HepG2 (cell line): ENCODE measurements at places on chromosomes 11 and 22. TPM values are rescaled to one million over a fixed set of nuclear protein-coding genes. Genes with fewer than 3 reads are reported as not detected.

CCDC87 gene
- 0.17 and 0.42 TPM in 2 replicates for total RNA-seq

CD248 gene
- total RNA-seq = 0.20 and 0.35 TPM in 2 replicates

CHST1 gene
- not detected in 2 replicates for total RNA-seq

LBHD1 gene
- total RNA-seq = 1.4 and 3.7 TPM in 2 replicates

ISX gene
- 1.8 and 3.0 TPM in 2 replicates for total RNA-seq

TRIM48 gene
- total RNA-seq = not detected in 2 replicates

MS4A6E gene
- total RNA-seq = not detected in 2 replicates

- no peak for DNase-seq
- no peak overlapping the region for H3K27ac ChIP-seq
- no peaks in the 10 kb centered on the region for H3K27me3 ChIP-seq
- H3K36me3 ChIP-seq = peaks cover 2% of the 10 kb centered on the region
- no peak overlapping the region for H3K4me3 ChIP-seq
Measured at GRCh38 chr22:23683545-23683944, 7.3 kb upstream of the RGL4 start.

DNA sequence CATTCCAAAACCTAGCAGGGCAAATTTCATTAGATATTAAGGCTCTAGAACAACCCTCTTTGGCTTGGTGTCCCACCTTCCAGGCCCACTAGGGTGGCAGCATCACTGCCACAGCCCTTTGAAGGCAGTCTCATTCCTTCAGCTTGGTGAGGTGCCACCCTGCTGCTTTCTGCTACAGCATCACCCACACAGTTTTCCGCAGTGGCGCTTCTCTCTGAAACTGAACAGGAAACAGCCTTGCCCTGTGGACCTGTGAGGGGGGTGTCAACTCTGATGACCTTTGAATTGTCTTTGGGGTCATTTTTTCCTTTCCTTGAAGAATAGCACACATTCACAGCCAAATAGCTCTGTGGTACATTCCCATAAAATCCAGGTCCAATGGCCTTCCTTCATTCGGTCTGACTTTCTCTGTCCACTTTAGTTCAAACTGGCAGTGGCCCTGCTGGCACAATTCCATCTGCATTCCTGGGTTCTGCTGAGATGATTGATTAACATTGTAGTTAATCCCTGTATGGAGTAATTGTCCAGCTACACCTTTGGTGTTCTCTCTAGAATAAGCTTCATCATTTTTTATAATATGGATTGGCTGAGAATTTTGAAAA lies 251.9 kb upstream of the FAT3 start:
- no peaks in the 10 kb centered on the region for H3K27me3 ChIP-seq
- no peaks in the 10 kb centered on the region for H3K4me1 ChIP-seq
- no peaks in the 10 kb centered on the region for H3K36me3 ChIP-seq
- H3K4me3 ChIP-seq = no peak overlapping the region

- H3K36me3 ChIP-seq = peaks cover 8% of the 10 kb centered on the region; the same call in 2 of the 3 replicates
- H3K4me1 ChIP-seq = peaks cover 15% of the 10 kb centered on the region
- H3K4me3 ChIP-seq = no peak overlapping the region
- DNase-seq = peak; percentile 17
Measured at GRCh38 chr11:78251083-78251775, 62.5 kb downstream of the USP35 start.

DNA sequence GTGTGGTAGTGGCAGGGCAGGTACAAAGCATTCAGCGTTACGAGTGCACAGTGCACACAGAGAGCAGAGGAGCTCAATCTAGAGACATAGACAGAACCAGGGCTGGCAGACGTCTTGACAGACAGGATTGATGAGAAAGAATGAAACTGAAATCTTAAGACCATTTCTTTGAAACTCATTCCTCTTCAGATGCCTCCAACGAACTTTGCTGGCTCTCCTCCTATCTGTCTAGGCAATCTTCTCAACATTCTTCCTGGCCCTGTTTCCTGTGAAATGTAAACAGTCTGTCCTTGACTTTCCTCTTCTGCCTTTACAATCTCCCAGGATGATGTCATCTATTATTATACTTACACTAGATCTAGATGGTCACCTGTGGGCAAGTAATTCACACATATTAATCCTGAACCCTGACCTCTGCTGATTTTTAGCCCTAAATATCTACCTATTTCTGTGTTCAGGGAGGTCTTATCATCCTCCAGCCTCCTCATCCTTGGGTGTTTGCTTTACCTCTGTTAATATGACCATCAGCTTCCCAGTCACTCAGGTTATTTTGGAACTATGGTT lies 119.5 kb downstream of the ENTHD1 start:
- no peaks in the 10 kb centered on the region for H3K27me3 ChIP-seq
- no peak overlapping the region for H3K27ac ChIP-seq
- H3K36me3 ChIP-seq = no peaks in the 10 kb centered on the region
- no peak for DNase-seq
- no peaks in the 10 kb centered on the region for H3K4me1 ChIP-seq

DNA sequence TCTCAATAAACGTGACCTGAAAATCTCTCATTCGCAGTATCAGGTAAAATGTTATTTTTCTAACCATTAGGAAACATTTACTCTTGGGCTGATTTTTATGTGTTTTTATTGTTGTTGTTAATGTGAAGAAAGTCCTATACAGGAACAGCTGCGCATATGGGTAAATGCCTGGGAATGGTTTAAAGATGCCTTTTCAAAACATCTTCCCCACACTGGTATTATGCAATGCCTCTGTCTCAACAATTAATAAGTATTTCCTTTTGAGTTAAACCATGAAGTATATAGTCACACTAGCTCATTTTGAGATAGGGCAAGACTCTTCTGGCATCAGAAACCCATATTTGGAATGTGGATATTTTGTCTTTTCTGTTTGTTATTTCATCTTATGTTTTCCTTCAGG lies 13.7 kb upstream of the LIN7C start:
- DNase-seq = no peak
- no peak overlapping the region for H3K4me3 ChIP-seq
- no peaks in the 10 kb centered on the region for H3K36me3 ChIP-seq
- no peaks in the 10 kb centered on the region for H3K4me1 ChIP-seq
- H3K27ac ChIP-seq = no peak overlapping the region

DNA sequence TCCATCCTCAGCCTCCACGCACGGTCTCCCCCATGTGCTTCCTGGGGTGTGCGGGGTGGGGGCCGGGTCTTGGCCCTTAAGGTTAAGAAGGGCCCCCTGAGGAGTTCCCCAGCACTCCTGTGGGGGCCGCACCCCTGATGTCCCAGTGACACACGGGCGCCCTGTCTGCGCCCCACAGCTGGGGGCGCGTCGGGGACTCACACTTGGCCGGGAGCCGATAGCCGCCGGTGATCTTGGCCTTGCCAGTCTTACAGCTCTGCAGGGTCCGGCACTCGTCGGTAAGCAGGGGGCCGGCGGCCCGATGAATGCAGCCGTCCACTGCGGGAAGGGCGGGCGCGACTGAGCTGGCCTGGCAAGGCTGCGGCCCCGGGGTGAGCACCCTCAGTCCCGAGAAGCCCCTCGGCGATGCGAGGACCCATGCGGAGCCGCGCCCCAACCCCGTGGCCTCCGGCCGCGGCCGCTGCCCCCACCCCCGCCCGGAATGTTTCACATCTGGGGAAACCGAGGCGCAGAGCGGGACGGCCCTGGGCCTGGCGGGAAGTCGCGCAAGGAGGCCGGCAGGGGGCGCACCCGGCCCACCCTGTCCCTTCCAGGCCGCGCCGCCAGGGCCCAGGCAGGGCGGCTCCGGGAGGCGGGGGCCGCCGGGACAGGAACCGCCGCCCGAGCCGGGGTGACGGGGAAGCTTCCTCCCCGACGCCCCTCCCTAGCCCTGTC lies 13.9 kb downstream of the OTUB1 start:
- no peak for DNase-seq
- no peaks in the 10 kb centered on the region for H3K4me1 ChIP-seq
- no peak overlapping the region for H3K27ac ChIP-seq

DNA sequence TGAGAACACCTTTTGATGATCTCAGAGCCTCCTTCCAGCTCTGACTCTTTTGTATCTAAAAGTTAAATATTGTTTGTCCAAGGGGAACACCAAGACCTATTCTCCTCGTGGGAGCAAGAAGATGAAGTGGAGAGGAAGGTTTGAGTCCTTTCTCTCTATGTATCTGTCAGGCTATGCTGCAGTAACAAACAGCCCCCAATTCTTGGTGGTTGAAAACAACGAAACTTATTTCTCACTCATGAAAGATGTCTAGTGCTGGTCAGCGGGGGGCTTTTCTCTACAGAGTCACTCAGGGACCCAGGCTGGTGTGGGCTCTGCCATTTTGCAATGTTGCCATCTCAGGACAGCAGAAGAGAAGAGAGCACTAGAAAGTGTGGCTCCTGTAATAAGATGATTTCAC lies 6.2 kb upstream of the CRYBB2 start:
- H3K4me1 ChIP-seq = peaks cover 17% of the 10 kb centered on the region
- H3K27me3 ChIP-seq = no peaks in the 10 kb centered on the region
- H3K36me3 ChIP-seq = no peaks in the 10 kb centered on the region
- H3K27ac ChIP-seq = no peak overlapping the region
- DNase-seq = no peak
- no peak overlapping the region for H3K4me3 ChIP-seq

DNA sequence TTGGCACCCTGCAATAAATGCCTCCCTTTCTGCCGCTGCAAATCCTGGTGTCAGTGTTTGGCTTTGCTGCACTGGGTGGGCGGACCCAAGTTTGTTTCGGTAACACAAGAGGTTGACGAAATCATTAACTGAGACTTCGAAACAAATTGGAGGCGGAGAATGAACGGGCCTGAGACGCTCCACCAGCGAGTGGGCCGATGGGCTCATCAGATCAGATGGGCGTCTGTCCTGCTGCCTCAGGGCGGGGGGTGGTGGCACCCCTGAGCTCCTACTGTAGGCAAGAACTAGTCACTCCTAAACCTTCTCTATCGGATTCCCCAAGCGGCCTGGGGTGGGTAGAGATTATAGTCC lies 918 bp upstream of the CAPN5 start:
- H3K36me3 ChIP-seq = no peaks in the 10 kb centered on the region
- no peak for DNase-seq
- peaks cover 19% of the 10 kb centered on the region for H3K27me3 ChIP-seq
- peak overlapping the region; percentile 74 for H3K4me3 ChIP-seq

DNA sequence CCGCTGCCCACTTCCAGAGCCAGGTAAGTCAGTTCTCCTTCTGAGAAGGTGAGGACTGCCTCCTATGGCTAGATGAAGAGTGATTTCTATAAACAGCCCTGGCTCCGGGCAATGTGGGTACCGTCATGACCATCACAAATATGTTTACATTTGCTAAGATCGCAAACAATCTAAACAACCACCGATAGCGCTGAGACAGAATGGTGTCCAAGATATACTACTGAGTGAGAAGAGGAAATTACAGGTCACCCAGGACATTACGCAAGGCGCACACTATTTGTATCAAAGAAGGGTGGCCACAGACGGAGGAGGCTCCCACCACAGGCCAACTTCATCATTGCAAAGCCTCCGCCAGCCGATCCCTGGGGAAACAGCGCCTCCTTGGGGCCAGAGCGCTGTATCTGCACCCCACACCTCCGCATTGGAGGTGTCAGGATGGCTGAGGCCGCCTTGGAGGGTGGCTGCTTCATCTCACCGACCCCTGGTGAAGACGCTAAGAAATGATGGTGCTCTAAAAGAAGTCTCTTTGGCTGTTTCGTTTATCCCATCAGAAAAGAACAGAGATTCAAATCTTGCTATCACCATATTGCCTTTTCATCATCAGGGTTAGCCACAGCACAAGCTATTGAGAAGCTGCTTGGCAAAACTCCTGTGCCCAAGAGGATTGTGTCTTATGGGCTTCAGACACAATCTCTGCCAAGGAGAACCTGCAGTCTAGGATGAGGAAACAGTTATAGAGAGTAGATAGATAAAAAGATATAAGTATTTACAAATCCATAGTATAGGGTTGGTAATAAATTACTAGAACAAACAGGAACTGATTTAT lies 12.3 kb upstream of the ASRGL1 start:
- H3K36me3 ChIP-seq = no peaks in the 10 kb centered on the region
- no peak overlapping the region for H3K27ac ChIP-seq
- no peak overlapping the region for H3K4me3 ChIP-seq
- peak; percentile 70 for DNase-seq
- peaks cover 32% of the 10 kb centered on the region for H3K4me1 ChIP-seq
- H3K27me3 ChIP-seq = no peaks in the 10 kb centered on the region

DNA sequence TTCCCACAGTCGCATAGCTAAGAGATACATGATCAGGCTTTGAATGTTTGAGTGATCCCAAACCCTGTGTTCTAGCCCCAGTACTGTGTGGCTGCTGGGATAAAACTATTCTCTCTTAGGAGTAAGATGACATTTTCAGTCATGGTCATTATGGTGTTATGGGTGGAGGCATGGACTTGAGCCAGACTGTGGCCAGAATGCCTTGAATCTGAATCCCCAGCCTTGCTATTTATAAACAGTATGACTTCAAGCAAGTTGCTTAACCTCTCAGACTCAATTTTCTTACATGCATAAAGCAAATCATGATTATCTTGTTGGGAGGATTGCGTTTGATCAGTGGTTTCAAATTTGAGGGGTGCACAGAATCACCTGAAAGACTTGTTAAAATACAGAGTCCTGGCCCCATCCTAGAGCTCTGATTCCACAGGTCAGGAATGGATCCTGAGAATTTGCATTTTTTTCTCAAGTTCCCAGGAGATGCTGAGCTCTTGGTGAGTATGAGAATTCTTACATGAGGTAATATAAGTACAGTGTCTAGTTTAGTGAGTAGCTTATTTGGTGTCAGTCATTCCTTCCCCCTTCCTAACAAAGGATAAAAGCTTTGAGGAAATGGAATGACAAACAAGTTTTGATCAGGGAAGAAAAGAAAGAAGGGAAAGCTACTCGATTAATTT lies 571.7 kb downstream of the METTL15 start:
- no peak overlapping the region for H3K4me3 ChIP-seq
- H3K27ac ChIP-seq = no peak overlapping the region
- H3K4me1 ChIP-seq = no peaks in the 10 kb centered on the region

- H3K4me3 ChIP-seq = no peak within 1 kb of the TSS
- no peaks in the 10 kb centered on the region; the same call in 1 of the 2 replicates for H3K27me3 ChIP-seq
- no peak for DNase-seq
- H3K27ac ChIP-seq = no peak within 1 kb of the TSS
Measured at GRCh38 chr11:60866911-60867870, at the start of gene ZP1. TSS of gene ZP1 (plus strand) at chr11:60867542. CDS start at chr11:60867562, 20 bp downstream.

DNA sequence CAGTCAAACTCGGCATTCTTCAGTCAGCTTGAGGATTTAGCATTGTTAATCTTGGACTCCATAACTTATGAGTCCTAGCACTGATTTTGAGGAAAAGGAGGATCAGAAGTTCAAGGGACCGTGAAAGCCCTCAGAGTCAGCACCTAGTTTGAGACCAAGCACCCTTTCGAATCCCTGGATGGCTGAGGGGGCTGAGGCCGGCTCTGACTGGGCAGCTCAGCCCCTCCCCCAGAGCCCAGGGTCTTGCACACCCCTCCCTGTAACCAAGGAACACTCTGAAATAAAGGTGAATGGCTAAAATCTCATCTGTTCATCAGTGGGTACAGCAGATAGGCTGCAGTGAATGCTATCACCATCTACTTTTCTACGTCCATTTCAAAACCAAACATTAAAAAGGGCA lies 27.3 kb downstream of the SLC25A18 start:
- peaks cover 16% of the 10 kb centered on the region for H3K36me3 ChIP-seq
- H3K4me3 ChIP-seq = no peak overlapping the region
- DNase-seq = no peak
- no peak overlapping the region for H3K27ac ChIP-seq

- no peak overlapping the region for H3K4me3 ChIP-seq
- no peaks in the 10 kb centered on the region for H3K36me3 ChIP-seq
- H3K27ac ChIP-seq = no peak overlapping the region
- H3K27me3 ChIP-seq = no peaks in the 10 kb centered on the region
- H3K4me1 ChIP-seq = no peaks in the 10 kb centered on the region
Measured at GRCh38 chr11:104772806-104773241, 125.4 kb downstream of the CASP12 start.

- peaks cover 52% of the 10 kb centered on the region for H3K27me3 ChIP-seq
- no peak overlapping the region for H3K27ac ChIP-seq
- no peaks in the 10 kb centered on the region for H3K36me3 ChIP-seq
- DNase-seq = no peak
- H3K4me1 ChIP-seq = peaks cover 17% of the 10 kb centered on the region
Measured at GRCh38 chr11:64444838-64445441, 86.0 kb downstream of the RPS6KA4 start.
